ENCODE measurements at places on chromosomes 3 and 15. TPM values are rescaled to one million over a fixed set of nuclear protein-coding genes. Genes with fewer than 3 reads are reported as not detected.

ANKDD1A gene
- 2.8 TPM for total RNA-seq

DNA sequence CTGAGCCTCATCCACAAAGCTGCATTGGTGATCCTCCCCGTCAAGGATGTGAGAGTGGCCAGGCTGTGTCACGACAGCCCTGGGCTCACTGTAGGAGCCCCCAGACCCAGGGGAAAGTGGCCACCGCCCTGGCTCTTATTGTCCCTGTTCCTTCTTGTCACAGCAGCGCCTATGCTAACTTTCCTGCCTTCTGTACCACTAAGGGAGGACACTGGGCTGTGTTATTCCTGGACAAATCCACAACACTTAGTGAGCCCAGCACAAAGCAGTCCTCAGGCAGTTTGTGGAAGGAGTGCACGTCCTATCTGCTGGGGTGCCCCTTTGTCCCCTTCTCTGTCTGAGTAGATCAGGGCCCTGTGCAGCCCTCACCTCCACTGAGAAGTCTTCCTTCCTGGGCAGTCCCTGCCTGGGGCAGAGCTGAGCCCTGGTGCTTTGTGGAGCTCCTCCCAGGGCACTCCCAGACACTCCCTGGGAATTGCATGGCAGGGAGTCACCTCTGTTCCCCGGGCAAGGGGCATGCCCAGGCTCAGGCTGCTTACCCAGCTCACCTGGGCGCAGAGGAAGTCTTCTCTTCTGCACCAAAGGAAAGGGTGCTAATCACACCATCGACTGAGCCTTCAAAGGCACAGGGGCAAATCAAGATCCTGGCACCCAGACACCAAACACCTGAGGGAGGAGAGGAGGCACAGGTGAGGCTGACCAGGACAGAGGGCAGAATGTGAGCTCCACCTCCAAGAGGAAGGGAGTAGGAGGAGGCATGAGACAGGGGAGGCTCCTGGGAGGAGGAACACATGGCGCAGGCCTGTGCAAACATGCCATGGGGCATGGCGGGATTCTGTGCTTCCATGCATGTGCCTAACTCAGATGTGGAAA is 138.7 kb downstream of the KLF13 start:
- DNase-seq, result peak; percentile 86

DNA sequence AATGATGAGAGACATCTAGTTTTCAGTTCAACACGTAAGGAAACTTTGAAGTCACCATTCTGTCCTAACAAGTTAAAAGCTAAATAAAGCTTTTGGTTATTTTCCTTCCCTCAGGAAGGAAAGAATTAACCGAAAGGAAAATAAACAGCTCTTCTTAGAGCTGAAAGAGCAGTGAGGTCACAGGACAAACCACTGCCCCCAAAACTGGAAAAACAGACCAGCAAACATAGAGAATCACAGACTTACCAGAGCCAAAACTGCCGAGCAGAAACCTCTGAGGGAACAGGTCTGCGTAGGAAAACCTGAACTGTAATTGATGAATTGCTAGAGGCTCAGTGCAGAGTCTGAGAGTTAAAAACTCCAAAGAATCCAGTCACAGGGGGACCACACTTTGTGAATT is 14.7 kb downstream of the USP50 start:
- DNase-seq, result no peak

NTRK3 gene
- 5.4 TPM for total RNA-seq

REC114 gene
- total RNA-seq, result not detected

BCL6 gene
- 193 TPM for total RNA-seq

Measured in lower leg skin (tissue), 4 donors.